Body of pancreas (tissue), 4 donors: ENCODE measurements at places on chromosomes 7 and 10. TPM values are rescaled to one million over a fixed set of nuclear protein-coding genes. Genes with fewer than 3 reads are reported as not detected.

GRCh38 chr7:105990727-105991453 lies 27.8 kb downstream of the CDHR3 start:
- no peak overlapping the region for H3K4me3 ChIP-seq
- no peaks in the 10 kb centered on the region for H3K4me1 ChIP-seq

TMEM184A gene
- total RNA-seq = 65.3 TPM

FGL2 gene
- total RNA-seq = 9.1 TPM

- DNase-seq = no peak
- H3K36me3 ChIP-seq = no peaks in the 10 kb centered on the region
- peaks cover 4% of the 10 kb centered on the region for H3K4me1 ChIP-seq
- H3K27ac ChIP-seq = no peak overlapping the region
These were observed 105.6 kb downstream of the CDK6 start for GRCh38 chr7:92730808-92731207.

GRCh38 chr7:69833964-69834363 lies 235.7 kb downstream of the AUTS2 start:
- no peak for DNase-seq
- H3K27ac ChIP-seq = no peak overlapping the region
- H3K4me1 ChIP-seq = no peaks in the 10 kb centered on the region

FAM25G gene
- not detected for total RNA-seq

- H3K4me1 ChIP-seq = peaks cover 6% of the 10 kb centered on the region
- DNase-seq = no peak
- H3K36me3 ChIP-seq = no peaks in the 10 kb centered on the region
- H3K27ac ChIP-seq = no peak overlapping the region
- no peak overlapping the region for H3K4me3 ChIP-seq
These were observed 8.0 kb downstream of the SPOCK2 start for GRCh38 chr10:72080042-72080975.

HACD1 gene
- 4.9 TPM for total RNA-seq

VIM gene
- 539 TPM for total RNA-seq

GRCh38 chr10:129725011-129725410 lies 239.1 kb downstream of the EBF3 start:
- no peaks in the 10 kb centered on the region for H3K27me3 ChIP-seq
- H3K36me3 ChIP-seq = no peaks in the 10 kb centered on the region
- no peak overlapping the region for H3K4me3 ChIP-seq
- no peaks in the 10 kb centered on the region for H3K4me1 ChIP-seq
- H3K27ac ChIP-seq = no peak overlapping the region

DNA sequence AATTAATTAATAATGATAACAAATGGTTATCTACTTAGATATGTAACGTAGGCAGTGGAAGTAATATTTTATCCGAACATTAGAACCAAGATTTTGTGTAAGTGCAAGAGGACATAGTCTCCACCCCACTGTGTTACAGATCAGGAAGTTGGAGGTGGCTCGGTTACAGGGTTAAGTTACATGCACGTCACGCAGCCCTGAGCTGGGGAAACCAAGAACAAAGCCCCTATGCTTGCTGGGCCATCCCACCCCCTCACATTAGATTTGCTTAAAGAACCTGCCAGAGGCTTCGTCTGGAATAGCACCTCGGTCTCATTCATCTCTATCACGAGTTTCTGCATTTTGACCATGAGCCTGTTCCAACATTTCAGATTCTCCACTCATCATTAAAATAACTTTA lies 214.1 kb downstream of the ADARB2 start:
- H3K4me1 ChIP-seq = no peaks in the 10 kb centered on the region
- H3K27ac ChIP-seq = no peak overlapping the region
- DNase-seq = no peak
- no peak overlapping the region for H3K4me3 ChIP-seq

SSC4D gene
- 7.6 TPM for total RNA-seq

GRCh38 chr10:132615341-132616169 lies 78.0 kb downstream of the INPP5A start:
- no peak overlapping the region for H3K27ac ChIP-seq
- H3K36me3 ChIP-seq = no peaks in the 10 kb centered on the region
- H3K4me3 ChIP-seq = no peak overlapping the region
- no peak for DNase-seq
- H3K4me1 ChIP-seq = no peaks in the 10 kb centered on the region
- no peaks in the 10 kb centered on the region for H3K27me3 ChIP-seq

DNA sequence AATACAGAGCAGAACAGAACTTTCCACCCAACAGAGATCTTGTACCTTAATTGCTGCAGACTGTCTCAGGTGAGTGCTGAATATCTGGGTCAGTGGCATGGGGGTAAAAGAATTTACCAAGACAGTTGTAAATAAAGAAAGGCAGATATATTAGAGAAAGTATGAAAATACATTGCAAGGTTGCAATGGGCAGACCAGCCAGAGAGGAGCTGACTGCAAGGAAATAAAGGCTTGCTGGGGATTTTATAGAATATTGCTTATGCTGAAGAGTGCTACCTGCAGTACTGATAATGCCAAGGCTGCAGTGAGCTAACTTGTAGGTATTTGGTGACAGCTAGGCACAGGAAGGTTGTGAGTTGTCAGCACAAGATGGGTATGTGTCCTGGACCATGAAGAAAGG lies 171.0 kb upstream of the TRIM24 start:
- H3K4me1 ChIP-seq = no peaks in the 10 kb centered on the region
- no peak for DNase-seq
- no peak overlapping the region for H3K27ac ChIP-seq
- H3K36me3 ChIP-seq = no peaks in the 10 kb centered on the region
- no peak overlapping the region for H3K4me3 ChIP-seq

DNA sequence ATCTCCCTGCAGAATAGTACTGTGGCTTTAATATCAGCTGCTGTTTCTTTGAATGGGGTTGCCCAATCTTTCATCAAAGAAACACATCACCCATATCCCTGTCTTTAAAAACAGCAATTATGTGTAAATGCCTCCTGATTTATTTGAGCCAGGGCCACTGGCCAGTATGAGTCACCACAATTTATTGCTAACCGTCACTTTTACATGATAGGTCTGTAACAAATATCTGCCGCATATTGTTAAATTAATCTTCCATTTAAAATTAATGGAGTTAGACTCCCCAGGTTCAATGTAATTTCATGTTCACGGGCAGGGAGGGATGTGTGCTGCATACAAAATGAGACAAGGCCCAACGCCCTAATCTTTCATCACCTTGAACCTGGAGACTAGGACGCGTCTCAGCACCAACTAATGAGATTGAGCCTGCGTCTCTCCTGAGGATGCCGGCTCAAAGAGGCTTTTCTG lies 673.4 kb downstream of the AUTS2 start:
- no peak overlapping the region for H3K4me3 ChIP-seq
- H3K4me1 ChIP-seq = no peaks in the 10 kb centered on the region
- H3K27me3 ChIP-seq = no peaks in the 10 kb centered on the region
- no peaks in the 10 kb centered on the region for H3K36me3 ChIP-seq
- no peak for DNase-seq
- no peak overlapping the region for H3K27ac ChIP-seq

DNA sequence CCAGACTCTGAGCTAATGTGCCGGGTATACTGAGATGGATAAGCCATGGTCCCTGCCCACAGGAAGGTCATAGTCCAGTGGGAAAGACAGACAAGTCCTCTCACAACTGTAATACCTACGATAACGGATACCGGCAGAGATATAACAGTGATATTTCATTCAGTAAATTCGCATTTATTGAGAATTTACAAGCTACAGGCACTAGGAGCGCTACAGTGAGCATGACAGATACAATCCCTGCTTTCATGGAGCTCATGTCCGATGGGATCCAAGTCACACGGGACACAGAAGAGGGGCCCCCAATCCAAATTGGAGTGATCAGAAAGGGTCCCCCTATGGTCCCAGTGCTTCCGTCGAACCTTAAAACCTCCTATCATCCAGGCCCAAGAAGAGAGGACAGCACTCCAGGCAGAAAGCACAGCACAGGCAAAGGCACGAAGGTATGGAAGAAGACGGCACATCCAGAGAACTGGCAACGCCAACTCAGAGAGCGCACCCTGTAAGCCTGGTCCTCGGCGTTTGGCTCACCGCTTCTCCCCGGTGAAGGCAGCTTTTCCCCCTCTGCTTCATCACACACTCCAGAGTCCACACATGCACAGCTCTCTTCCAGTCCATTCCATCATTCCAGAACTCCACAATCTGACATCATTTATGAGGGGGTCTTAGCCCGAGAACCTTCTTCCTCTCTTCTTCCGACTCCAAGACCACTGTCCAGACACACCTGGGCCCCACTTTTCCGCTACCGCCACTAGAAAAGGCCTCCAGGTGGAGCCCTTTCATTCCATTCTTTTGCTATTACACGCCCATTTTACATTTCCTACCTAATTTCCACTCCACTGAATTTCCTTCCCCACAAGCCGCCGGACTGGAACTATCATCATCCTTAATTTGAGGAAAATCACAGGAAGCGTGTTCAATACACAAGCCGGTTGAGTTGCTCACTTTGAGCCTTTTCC lies 47.8 kb upstream of the NKX2-3 start:
- H3K27ac ChIP-seq = no peak overlapping the region
- H3K36me3 ChIP-seq = no peaks in the 10 kb centered on the region
- no peaks in the 10 kb centered on the region for H3K27me3 ChIP-seq
- no peak overlapping the region for H3K4me3 ChIP-seq

FZD1 gene
- 6.3 TPM for total RNA-seq

PTN gene
- 5.7 TPM for total RNA-seq

DNA sequence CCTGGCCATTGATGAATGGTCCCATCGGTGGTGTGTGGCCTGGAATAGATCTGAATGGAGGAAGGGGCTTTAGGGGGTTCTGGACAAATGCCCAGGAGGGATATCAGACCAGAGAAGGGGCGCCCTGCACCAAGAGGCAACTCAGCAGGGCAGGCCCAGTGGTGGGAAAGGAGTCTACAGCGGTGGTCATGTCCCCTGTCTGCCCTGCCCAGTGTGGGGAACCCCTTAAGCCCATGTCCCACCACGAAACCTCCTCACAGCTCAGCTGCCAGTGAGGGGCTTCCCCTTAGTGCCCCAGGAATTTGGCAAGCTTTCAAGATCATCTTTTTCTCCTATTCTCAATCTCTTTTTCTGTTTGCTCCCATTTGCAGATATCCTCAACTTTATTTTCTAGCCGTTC lies 14.1 kb upstream of the CCSER2 start:
- H3K4me3 ChIP-seq = no peak overlapping the region
- no peak overlapping the region for H3K27ac ChIP-seq
- H3K4me1 ChIP-seq = no peaks in the 10 kb centered on the region
- DNase-seq = no peak
- H3K36me3 ChIP-seq = no peaks in the 10 kb centered on the region

NANOS1 gene
- 9.9 TPM for total RNA-seq

ZNF680 gene
- 23.7 TPM for total RNA-seq

GPAM gene
- total RNA-seq = 66.9 TPM

- no peaks in the 10 kb centered on the region for H3K27me3 ChIP-seq
- H3K27ac ChIP-seq = no peak overlapping the region
- no peak for DNase-seq
These were observed 5.0 kb downstream of the ACTR1A start for GRCh38 chr10:102497545-102497944.

DNA sequence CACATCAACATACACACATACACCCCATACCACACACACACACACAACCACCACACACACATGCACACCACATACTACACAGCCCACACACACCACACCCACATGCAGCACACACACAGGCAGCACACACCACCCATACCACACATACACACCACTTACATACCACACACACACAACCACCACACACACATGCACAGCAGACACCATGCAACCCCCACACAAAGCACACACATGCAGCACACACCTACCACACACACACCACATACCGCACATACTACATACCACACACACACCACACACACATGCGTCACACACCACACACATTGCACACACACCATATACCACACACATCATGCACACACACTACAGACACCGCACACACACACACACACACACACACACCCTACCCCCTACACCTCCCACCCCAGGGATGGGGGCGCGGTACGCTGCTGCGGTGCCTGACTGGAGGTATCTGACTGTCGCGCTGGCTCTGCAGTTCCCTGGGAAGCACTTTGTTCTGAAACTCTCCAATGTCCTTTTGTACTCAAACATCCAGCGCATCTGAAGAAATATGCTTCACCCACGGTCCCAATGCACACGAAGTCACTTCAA lies 5.4 kb upstream of the TRPV6 start:
- H3K4me3 ChIP-seq = no peak overlapping the region
- H3K36me3 ChIP-seq = no peaks in the 10 kb centered on the region
- H3K27ac ChIP-seq = no peak overlapping the region
- H3K4me1 ChIP-seq = no peaks in the 10 kb centered on the region
- H3K27me3 ChIP-seq = no peaks in the 10 kb centered on the region
- no peak for DNase-seq

DNA sequence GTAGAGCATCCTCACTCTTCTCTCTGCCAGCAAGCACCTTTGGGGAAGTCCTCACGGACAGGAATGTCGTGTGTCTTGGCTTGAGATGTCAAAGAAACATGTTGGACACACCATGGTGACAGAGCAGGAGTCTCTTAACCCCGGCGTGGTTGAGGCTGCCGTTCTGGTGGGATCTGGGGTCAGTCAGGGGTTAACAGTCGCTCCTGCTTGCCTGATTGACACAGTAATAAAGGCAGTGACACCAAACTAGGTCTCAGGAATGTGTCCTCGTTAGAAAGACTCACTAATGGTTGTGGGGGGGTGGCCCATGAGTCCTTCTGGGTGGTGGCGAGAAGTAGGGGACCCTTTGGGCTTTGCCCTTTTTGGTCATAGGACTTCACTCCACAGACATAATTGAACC lies 69.0 kb downstream of the TCF7L2 start:
- H3K4me1 ChIP-seq = peaks cover 51% of the 10 kb centered on the region
- H3K27ac ChIP-seq = peak overlapping the region; percentile 66
- no peak overlapping the region for H3K4me3 ChIP-seq
- no peaks in the 10 kb centered on the region for H3K27me3 ChIP-seq
- H3K36me3 ChIP-seq = no peaks in the 10 kb centered on the region
- no peak for DNase-seq

- DNase-seq = peak; percentile 91
- no peak overlapping the region for H3K4me3 ChIP-seq
- peaks cover 23% of the 10 kb centered on the region for H3K4me1 ChIP-seq
- peak overlapping the region; percentile 9 for H3K27ac ChIP-seq
- no peaks in the 10 kb centered on the region for H3K27me3 ChIP-seq
- no peaks in the 10 kb centered on the region for H3K36me3 ChIP-seq
These were observed 30.3 kb upstream of the GRB10 start for GRCh38 chr7:50812841-50813475.

LOXL4 gene
- 8.9 TPM for total RNA-seq

GRCh38 chr10:1968257-1969033 lies 231.1 kb upstream of the ADARB2 start:
- no peak overlapping the region for H3K27ac ChIP-seq
- no peaks in the 10 kb centered on the region for H3K27me3 ChIP-seq
- no peak overlapping the region for H3K4me3 ChIP-seq
- DNase-seq = no peak
- H3K4me1 ChIP-seq = no peaks in the 10 kb centered on the region
